ENCODE measurements at places on chromosomes 5 and 9.

DNA sequence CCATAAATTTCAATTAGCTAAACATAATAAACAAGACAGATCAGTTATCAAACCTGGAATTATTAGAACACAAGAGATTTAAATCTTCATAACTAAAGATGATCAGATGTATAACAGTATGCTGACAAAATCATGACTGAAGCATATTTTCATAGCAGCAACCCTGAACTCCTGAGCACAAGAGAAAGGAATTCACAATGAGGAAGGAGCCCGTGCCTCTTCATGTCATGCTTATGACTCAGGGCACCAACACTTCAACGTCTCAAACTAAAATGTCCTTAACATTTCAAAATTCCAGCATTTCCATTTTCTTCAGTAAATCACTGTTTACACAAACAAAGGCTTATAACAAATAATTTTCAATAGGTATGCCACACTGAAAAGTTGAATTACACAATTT, 6.7 kb downstream of the AP3B1 start:
- DNase-seq, result no peak

DNA sequence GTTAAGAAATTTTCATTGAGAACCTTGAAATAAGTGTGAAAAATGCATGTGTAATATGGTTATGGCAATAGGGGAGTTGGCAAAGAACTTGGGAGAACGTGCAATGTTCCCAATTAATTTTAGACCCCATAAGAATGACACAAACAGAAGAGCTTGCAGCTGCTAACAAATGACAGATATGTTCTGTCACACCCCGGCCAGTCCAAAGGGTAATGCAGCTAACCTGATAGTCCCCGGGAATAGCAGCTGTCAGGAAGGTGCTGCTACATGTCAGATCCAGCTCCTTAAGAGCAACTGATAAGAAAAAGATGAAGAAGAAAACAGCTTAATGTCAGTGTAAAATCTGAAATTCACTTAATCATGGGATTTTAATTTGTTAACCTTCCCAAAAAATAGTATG, 30.4 kb downstream of the SEMA5A start:
- no peak for DNase-seq

DNA sequence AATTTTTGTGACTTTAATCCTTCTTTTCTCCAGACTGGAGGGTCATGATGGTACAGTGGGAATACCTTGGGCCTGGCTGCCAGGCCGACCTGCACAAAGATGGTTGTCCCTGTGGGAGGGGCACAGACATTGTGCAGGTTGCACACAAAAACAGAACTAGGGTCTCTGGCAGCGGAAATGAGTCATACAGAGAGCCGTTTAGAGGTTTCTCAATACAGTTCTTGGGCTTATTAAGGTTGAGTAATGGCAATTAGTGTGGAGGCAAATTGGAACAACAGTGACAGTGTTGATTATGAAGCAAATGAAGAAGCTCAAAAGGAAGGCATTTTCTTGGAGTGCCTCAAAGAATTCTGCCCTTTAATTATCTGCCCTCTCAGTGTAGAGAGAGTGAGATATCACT, 173.6 kb downstream of the TENT4A start:
- DNase-seq, result no peak

DNA sequence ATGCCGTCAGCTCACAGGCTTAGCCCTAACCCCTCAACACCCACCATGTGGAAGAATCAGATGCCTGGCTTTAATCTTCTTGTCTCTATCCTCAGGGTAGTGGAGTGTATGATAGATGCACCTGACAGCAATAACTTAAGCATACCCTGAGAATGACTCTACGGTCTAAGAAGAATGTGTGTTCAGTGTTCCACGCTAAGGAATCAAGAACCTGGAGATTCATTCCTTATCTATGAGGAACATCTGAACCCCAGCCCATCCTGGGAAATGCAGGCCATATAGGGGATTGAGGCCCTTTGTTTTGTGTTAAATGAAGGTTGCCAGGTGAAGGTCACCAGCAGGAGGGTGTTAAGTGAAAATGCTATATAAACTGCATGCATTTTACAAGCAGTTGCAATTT, 63.0 kb downstream of the KLHL3 start:
- no peak for DNase-seq

DNA sequence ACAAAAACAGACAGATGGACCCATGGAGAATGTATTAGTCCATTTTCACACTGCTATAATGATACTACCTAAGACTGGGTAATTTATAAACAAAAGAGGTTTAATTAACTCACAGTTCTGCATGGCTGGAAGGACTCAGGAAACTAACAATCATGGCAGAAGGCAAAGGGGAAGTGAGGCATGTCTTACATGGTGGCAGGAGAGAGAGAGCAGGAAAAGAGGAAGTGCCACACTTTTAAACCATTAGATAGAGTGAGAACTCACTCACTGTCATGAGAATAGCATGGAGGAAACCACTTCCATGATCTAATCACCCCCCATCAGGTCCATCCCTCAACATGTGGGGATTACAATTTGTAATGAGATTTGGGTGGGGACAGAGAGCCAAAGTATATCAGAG, 808.9 kb downstream of the CDH12 start:
- DNase-seq, result no peak

GRCh38 chr9:85215961-85216360, 525.8 kb downstream of the AGTPBP1 start:
- no peak for DNase-seq

- DNase-seq, result no peak
Observed at GRCh38 chr9:114179516-114179915, 24.2 kb downstream of the COL27A1 start.

- DNase-seq, result no peak
Observed at GRCh38 chr9:69433392-69433791, 108.4 kb downstream of the ENTREP1 start.

DNA sequence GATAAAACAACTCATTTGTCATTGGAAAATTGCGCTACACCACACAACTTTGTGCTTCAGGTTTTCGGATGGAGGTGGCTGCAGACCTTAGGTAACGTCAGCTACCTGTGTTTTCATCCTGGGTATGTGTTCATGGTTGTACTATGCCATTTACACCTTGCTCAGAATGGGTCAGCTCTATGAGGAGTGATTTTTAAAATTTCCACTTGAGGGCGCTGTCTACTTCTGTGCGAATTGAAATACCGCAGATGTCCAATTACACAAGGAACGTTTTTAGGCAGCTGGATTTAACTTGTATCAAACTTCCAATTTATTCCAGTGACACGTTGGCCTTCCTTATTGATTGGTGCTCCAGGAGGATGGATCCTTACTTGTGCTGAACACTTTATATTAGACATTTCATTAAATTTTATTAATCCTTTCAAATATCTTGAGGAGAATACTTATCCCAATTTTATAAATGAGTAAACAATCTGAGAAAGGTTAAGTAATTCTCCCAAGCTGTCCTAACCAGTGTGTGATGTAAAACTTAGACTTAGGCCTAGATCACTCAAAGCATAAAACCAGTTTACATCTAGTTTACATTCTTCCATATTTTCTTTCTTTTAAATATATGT, 23.4 kb downstream of the DMRTA1 start:
- no peak for DNase-seq

DNA sequence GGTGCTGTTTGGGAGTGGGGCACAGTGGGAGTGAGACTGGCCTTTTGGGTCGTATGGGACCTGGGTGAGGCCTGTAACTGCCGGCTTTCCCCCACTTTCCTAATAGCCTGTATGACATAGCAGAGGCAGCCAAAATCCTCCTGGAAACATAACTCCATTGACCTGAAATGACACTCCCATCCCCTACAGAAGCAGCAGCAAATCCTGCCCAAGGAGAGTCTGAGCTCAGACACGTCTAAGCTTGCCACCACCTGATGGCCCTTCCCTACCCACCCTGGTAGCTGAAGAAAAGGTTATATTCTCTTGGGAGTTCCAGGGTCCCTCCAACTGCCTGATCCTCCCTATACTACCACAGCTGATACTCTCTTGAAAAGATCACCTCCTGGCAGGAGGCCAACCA, 179.8 kb upstream of the ARRDC3 start:
- DNase-seq, result no peak

DNA sequence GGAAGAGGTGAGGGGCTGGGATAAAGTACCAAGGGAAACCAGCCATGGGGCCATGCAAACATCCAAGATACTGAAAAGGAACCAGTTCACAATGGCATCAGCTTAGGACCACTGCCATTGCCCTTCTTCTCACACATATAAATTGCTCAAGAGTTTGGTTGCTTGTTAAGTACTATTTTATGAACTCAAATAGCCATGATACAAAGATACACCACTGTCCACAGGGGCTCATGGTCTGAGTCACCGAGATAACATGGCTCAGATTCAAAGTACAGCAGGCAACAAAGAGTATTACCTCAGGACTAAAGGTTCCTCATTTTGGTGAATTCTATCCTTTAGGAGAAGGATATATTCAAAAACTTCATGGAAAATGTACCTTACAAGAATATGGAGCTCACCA, 55.6 kb downstream of the FANCC start:
- no peak for DNase-seq

GRCh38 chr5:139611703-139612584, 36.2 kb upstream of the CXXC5 start:
- no peak for DNase-seq

- no peak for DNase-seq
Observed at GRCh38 chr5:123610209-123610608, 98.2 kb downstream of the CSNK1G3 start.

GRCh38 chr9:26142201-26142600, 464.0 kb upstream of the TUSC1 start:
- DNase-seq, result no peak

DNA sequence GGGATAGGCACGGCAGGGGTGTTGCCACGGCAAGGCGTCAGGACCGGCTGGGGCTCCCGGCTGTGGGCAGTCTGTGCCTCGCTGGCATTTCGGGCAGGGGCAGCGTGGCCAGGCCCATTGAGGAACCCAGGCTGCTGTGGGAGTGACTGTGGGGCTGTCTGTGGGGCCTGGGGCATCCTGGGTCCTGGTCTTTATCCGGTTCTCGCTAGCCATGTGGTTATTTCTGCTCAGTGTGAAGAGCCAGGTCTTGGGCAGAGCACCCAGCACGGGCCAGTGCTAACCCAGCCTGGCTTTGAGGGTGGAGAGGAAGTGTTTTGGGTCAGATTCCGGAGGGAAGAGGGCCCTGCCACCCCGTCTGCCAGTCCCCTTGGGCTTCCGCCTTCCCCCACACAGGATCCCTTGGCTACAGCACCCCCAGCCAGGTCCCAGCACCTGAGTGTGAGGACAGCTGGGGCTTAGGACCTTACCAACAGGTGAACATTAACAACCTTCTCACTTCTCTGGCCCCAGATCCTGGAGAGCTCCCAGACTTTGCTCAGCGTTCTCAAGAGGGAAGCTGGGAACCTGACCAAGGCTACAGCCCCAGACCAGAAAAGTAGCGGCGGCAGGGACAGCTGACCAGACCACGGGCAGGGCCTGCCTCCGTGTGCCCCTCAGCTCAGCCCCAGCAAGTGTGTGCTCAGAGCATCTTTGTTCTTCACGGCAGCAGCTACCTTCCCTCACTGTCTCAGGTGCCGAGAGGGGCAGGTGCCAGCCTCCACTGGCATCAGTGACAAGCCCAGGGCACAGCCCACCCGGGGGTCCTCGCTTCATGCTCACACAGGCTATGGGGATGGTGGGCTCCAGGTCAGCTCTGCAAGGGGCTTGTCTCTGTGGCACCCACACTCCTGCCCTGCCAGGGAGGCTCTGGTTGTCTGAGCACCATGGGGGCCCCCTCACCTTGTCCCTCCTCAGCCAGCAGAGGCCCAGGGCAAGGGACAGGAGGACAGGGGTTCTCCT, 1.1 kb downstream of the SSNA1 start:
- no peak for DNase-seq

- no peak for DNase-seq
Observed at GRCh38 chr5:93572608-93573353, 8.2 kb downstream of the NR2F1-AS1 start.

DNA sequence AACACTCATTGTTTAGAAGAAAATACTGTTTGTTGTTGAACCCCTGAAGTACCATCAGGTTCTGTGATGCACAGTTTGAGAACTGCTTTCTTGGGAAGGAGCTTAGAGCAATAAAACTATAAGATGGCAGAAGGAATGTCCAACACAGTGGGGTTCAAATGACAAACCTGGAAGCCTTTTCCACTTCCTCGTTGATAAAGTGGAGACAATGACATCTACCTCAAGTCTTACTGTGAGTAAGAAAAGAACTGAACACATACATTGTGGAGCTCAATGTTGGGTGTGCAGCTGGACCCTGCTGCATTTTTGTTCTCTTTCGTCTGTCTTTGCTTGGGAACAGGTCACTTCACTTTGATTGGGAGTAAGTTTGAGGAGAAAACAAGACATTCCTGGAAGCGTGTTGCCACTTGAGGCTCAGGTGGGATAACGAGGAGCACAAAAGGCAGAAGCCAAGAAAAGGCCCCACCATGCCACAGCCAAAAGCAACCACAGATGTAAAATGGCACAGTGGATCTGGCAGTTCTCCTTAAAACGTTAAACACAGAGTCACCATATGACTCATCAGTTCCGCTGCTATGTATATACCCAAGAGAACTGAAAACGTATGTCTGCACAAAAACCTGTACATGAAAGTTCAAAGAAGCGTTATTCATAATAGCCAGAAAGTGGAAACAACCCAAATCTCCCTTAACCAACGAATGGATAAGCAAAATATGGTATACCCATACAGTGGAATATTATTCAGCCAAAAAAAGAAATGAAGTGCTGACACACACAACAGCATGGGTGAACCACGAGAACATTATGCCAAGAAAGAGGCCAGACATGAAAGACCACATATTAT, 42.9 kb upstream of the SUB1 start:
- no peak for DNase-seq

GRCh38 chr5:27020973-27021372, 17.4 kb downstream of the CDH9 start:
- no peak for DNase-seq

GRCh38 chr5:138252944-138253343, 21.5 kb downstream of the GFRA3 start:
- DNase-seq, result no peak

GRCh38 chr9:7676609-7677156, 122.9 kb downstream of the DMAC1 start:
- no peak for DNase-seq

GRCh38 chr5:66891184-66891925, 295.2 kb downstream of the MAST4 start:
- no peak for DNase-seq

GRCh38 chr5:143041-143440, 48.3 kb upstream of the LRRC14B start:
- DNase-seq, result no peak

DNA sequence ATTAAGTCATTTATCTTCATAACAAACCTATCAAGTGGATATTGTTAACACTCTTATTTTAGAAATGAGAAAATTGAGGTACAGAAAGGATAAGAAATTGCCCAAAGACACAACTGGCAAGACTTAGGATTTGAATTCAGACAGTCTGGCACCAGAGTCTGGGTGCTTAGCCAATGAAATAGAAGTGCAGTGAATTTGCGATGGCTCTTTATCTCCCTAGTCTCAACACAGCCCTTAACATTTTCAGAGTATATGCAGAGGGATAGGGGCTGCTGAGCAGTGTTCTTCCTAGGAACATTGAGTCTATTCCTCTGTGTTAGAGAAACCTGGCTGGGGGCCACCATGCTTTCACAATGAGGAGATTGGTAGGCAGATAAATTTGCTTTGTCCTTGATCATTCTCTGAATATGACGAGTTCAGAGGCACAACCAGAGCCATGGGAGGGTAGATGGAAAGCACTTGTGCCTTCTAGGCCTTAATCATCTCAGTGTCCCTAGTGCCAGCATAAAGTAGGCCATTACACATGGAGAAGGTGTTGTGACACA, 6.1 kb upstream of the FSD1L start:
- no peak for DNase-seq

GRCh38 chr9:113988385-113989016, 89.6 kb downstream of the AMBP start:
- DNase-seq, result no peak

- no peak for DNase-seq
Observed at GRCh38 chr5:35919191-35919590, 19.2 kb downstream of the CAPSL start.

Data from T-helper 1 cell (primary cell).